NCI-H1694 treated with DMSO at 0.1 percent for 48 hours (cell line): ENCODE measurements at places on chromosomes 7 and 10.

GRCh38 chr7:94540428-94540827, 30.8 kb downstream of the CASD1 start:
- DNase-seq, result no peak

DNA sequence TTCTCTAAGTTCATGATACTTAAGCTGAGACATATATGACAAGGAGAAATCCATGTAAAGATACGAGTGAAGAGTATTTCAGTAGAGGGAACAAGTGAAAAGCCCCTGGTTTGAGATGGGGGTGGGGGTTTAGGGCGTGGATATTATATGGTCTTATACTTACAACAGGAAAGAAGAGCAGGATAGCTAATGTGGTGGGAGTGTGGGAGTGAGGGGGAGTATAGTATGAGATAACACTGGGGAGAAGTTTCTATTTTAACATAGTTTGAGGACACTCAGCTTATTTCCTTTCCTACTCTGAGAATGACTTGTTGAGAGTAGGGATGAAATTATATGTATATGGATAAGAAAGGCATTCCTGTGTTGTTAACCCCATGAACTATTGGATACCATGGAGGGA, 36.5 kb downstream of the MCU start:
- no peak for DNase-seq

- DNase-seq, result no peak
Observed at GRCh38 chr7:133941496-133941895, 185.6 kb upstream of the LRGUK start.

DNA sequence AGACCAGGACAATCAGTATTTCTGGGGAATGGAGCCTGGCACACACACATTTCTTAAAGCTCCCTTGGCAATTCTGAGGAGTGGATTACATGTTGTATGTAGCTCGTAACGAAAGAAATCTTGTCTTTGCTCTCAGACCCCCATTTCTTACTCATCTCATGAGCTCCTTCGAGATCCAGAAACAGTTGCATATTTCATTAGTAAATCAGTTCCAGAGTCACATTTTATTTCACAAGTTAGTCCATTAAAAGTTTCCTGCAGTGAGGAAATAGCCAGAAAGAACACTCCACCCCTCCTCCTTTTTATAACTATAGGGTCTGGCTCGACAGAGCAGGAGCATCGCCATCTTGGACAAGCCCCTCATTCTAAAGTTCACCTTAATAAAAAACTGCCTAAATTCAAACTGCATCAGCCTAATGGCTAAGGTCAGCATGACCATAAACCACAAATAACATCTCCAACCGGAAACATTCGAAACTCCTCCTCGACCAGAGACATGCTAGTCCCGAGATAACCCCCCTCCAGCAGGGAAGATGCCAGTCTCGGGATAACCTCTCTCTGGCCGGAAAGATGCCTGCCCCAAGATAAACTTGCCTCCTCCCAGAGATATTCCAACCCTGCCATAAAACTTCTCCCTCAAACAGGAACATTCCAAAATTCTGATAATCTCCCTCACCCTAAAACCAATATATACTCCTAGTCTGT, 7.4 kb downstream of the EGFR start:
- DNase-seq, result no peak

DNA sequence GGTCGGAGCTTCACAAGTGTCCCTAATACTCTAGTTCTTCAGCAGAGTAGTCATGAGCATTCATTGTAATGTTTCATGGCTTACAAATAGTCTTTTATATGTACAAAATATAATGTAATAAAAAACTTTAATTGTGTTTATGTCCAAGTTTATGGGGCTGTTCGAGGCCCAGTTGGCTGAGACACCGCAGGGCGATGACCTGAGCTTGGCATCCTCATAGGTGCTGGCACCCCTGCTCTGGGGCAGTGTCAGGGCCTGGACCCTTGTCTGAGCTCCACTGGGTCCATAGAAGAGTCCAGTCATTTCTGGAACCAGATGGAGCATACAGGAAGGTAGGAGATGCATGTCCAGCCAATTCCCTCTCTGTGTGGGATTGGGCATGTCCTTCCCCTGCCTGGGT, 12.9 kb upstream of the ZMIZ1 start:
- DNase-seq, result no peak

GRCh38 chr7:2405601-2406345, 2.4 kb downstream of the CHST12 start:
- DNase-seq, result no peak

DNA sequence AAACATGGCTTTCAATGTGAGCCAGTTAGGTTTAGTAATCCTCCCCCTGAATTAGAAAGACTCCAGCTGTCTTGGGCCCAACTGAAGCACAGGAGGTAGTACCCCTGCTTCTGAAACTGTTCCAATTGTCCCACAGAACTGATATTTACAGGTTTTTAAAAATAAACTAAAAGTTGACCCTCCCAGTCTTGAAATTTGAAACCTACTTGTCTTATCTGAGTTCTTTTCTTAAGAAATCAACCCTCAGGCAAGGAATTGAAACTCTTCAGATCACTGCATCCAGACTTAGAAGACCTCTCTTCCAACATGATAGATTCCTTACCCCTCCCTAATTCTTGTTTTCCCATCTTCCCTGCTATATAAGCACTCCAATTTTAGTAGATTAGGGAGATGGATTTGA, 13.3 kb upstream of the ARHGAP21 start:
- DNase-seq, result no peak

GRCh38 chr10:31515116-31515515, 196.1 kb downstream of the ZEB1 start:
- DNase-seq, result no peak

DNA sequence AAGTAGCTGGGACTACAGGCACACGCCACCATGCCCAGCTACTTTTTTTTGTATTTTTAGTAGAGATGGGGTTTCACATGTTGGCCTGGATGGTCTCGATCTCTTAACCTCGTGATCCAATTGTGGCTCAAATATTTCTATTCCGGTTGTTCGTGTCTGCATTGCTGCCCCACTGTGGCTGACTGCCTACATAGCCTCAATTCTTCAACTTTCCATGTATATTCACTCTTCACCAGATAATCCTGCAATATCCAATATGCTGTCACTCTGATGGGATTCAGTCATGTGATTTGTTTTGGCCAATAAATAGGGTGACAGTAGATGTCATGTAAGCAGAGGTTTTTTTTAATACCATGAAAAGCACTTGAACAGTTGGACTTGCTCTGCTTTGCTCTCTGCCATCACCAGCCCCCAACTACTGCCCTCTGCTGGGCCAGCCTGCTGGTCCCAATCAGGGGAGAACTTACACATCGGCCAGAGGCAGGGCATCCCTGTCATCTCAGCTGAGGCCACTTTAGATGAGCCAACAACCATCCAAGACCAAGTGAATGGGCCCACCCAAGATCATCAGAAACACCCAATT, 56.7 kb downstream of the NSUN6 start:
- DNase-seq, result no peak

DNA sequence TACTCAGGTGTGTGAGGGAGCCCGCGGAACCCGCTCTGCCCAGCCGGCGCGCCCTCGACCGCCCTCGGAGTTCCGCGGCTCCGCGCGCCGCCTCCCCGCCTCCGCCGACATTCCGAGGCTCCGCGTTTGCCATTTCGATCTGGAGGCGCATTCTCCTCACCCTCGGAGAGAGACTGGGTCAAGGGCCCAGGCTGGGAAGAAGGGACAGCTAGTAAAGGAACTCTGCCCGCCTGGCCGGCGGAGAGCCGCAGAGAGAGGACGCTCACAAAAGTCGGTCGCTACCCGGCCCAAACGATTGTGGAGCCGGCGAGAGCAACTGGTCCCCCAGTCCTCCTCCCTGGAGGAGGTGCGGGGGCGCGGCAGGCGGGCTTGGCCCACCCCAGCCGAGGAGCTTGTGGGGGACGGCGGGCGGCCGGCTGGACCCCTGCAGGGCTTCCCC, 74.5 kb upstream of the LEP start:
- DNase-seq, result no peak

- DNase-seq, result no peak
Observed at GRCh38 chr7:46759711-46760480, 822.0 kb downstream of the TNS3 start.

DNA sequence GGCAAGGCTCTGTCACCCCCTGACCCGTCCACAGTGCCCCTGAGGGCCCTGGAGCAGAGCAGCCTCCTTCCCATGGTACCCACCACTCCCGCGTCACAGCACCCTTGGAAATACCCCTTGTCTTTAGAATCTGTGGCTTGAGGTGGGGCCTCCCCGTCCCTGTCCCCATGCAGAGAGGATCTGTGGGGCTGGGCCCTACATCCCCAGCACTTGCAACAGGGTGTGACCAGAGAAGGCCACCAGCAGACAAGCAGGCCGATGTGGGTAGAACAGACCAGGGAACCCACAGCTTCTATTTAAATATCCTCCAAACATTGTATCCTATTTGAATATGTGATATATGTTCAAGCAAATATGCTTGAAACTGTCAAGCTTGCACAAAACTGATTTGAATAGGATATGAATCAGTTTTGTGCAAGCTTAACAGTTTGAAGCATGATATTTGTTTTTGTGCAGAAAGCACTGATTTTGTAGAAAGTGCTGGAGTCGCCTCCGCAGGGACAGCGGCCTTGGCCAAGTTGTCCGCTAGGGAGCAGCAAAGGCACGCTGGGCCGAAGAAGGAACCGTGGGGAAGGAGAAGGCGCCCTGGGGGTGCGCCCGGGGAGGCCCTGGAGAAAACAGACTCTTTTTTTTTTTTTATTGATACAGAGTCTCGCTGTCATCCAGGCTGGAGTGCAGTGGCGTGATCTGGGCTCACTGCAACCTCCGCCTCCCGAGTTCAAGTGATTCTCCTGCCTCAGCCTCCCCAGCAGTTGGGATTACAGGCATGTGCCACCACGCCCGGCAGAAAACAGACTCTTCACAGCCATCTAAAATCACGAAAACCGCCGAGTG, 2.2 kb downstream of the CFAP46 start:
- no peak for DNase-seq

DNA sequence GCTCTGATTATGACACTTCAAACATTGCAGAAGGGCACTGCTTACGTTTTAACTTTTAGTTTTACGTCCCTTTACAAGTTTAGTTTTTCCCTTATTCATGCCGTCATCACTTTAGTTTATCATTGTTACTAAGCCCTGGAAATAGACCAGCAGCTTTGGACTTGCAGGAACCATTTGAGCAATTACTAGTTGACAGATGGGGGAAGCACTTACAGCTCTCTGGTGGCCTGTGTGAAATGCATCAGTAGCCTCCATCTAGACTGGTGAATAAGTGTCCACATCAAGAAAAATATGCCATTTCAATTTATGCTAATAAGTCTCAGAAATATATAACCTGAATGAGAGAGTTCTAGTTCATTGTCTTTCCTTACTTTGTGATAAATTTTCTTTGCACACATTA, 194.9 kb upstream of the GRM3 start:
- no peak for DNase-seq

DNA sequence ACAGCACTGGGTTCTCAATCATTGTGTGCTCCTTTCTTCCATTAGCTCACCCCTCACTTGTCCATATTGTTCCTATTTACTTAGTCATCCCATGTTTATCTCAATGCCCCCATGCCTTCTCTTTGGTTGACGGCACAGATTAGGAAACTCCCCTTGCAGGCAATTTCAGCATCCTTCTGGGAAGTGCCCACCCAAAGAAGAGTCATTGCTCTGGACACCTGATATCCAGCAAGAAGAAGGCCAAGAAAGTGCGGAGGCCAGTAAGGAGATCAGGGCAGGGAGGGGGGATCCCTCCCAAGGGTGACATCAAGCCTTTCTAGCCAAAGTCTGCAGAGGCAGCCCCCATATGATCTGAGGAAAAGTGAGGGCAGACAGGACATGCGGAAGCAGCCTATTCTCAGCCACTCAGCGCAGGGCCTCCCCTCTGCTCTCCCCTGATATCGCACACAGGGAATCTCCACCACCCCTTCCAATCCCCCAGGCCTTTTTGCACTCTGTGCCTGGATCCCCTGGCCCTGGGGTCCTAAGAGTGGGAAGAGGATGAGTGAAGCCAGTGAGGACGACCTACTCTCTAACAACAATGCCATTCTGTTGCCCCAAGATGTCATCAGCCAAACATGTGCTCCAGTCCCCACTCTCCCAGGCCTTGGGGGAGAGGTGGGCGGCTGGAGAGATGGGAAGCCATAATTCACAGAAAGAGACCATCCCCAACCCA, 1.8 kb downstream of the TRPV6 start:
- no peak for DNase-seq

GRCh38 chr10:119750391-119751230, 24.8 kb downstream of the INPP5F start:
- peak; percentile 12 for DNase-seq

DNA sequence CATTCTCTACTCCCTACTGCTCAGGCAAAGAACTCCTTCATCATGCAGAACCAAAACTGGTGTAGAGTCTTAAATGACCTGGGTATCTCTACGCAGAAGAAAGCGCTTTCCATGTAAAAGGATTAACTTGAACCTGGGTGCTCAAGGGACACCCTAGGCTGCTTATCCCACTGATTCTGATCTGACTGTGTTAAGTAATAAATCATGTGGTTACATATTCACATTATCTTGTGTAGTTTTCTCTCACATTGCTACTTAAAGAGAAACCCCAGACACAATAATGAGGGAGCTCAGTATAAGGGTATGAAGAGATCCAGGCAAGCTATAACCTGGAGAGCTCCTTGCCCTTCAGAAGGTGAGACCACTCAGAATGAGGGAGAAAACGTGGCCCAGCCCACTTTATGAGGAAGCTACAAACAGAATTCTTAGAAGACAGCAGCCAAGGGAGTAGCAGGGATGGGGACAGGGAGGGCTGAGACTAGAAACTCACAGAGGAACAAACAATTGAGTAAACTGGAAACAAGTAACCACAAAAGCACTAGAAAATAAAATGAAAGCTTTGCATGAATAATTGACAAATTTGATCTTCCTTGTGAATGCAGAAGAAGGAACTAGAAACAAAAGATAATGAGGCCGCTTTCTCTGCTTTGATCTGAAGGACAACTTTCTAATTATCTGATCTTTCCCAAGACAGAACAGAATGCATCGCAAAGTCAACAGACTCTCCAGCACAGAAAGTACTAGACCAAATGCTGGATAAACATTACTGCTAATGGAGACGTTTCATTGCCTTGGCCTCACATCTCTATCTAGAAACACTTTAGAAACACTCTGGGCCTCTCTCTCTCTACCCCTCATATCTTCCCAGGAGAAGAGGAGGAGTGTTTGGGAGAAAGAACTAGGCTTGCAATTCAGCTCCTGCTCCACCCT, 76.1 kb downstream of the LRRC17 start:
- no peak for DNase-seq

- DNase-seq, result no peak
Observed at GRCh38 chr7:41816111-41816510, 113.2 kb upstream of the INHBA start.

DNA sequence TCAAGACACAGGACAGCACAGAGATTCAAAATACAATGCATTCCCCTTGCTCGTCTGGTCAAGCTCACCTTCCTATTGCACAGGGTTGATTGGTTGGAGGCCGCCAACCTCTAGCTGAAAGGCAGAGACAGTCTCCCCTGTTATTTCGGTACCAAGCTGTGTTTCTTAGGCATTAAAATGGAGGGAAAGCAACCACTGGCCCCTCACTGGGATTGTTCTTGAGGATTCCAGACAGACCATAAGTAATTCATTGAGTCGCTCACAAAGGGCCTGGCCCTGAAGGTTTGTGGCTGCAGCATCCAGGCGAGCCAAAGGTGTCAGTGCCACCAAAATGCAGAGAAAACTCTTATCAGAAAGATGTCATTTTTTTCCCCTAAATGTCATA, 81.2 kb downstream of the PARP12 start:
- no peak for DNase-seq
